ENCODE measurements at places on chromosomes 5 and 9.

DNA sequence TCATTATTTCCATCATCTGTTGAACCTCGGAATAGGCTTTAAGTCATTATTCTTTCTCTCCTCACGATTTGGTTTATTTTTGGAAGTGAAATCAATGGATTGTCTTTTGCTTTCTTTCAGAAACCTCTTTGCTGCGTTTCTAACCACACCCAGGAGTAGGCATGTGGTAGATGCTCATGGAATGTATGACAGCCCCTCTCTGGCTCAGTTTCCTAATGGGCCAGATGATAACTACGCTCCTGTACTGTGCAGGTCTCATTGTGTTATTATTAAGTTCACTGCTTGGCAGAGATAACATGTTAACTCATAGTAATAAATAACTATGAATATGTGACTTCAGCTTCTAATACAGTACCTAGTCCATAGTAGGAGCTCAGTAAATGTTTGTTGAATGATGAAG, 175.5 kb upstream of the KLF4 start:
- no peak for DNase-seq

DNA sequence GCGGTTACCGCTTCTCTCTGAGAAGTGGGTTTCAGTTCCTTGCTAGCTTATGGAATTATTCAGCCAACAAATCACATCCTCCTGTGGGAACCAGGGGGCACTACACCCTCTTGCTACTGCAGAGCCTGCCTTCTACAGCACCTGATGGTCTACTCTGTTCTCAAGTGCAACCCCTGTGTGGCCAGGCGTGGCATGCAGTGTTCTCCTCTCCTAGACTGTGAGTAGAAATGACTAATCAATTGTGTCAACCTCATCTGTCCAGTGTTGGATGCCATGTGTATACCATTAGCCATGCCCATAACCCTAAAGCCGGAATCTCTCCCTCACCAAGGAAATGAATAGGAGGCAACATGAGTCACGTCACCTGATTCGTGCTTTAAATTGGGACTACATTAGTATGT, 117.2 kb upstream of the LIFR start:
- no peak for DNase-seq

DNA sequence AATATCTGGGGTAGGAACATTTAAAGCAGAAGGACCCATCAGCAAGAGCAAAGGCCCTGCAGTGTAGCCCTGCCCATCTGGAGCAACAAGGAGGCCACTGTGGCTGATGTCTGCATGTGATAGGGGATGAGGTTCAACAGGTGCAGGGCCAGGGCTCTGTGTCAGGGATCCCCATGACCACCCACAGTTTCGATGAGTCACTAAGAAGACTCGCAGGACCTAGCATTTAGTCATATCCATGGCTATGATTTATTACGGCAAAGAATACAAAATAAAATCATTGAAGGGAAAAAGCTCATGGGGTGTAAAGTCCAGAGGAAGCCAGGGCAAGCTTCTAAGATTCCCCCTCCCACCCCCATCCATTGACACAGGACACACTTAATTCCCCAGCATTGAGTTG, 188.6 kb downstream of the ADGRV1 start:
- no peak for DNase-seq

DNA sequence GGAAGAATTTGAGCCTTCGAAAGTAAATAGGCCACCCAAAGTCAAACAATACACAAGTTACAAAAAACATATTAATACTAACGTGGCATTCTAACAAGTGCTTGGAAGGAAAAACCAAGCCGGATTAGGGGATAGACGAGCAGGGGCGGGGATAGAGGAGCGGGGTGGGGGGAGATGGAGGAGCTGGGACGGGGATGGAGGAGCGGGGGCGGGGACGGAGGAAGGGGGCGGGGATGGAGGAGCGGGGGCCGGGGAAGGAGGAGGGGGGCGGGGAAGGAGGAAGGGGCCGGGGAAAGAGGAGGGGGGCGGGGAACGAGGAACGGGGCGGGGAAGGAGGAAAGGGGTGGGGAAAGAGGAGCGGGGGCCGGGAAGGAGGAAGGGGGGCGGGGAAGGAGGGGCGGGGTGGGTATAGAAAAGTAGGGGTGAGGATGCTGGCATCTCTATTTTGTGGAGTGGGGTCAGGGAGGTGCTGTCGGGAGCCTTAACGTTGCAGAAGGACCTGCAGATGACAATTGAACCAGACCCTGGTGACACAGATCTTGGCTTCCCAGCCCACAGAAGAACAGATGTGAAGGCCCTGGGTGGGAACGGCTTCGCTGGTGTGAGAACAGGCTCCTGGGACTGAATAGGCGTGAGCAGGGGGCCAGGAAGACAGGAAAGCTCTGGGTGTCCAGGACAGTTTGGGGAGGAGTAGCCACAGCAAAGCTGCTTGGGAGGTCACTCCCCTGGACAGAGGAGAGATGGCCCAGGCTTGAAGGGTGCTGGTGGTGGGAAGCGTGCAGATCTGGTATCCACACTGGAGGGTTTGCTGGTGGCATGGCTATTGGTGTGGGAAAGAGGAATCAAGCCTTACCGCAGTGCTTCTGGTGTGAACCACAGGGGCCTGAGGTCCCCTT, 233.3 kb upstream of the DAP start:
- no peak for DNase-seq

DNA sequence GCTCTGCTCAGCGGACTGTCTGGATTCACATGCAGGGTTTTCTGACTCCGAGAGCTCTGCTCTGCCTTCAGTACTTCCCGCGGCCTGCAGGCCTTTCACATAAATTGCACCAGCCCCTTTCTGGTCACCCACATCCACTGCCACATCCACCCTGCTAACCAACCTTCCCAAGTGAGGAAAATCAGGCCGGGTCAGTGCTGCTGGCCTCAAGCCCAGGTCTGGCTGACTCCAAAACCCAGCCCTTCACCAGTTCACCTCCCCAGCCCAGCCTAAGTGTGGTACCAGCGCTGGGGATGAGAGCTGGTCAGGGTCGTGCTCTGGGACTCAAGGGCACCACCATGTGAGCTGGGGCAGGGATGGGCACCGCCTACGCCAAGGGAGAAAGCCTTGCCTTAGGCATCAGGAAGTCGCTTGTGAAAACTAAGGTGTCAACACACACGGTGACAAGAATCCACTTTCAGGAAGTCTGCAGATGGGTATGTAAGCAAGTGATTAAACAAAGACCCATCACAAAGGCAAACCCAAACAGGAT, 12.3 kb downstream of the LMAN2 start:
- no peak for DNase-seq

DNA sequence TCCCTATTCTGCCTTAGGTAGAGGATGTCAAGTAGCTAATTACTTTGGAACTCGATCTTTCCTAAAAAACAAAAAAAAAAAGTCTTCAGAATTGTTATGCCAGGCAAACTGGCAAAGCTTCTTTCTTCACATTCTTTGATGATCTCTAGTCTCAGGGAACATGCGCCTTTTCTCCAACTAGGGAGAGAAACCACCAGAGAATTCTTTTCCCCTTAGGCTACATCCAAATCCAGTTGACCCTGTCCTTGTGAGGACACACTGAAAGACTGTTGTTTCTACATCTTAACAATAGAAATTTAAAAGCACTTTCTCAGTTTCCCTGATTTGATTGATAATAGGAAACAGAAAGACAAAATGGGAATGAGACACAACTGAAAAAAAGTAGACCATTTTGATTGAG, 94.7 kb upstream of the ITGA2 start:
- DNase-seq, result no peak

GRCh38 chr5:106959387-106959786, 711.4 kb downstream of the EFNA5 start:
- no peak for DNase-seq

GRCh38 chr5:124920909-124921666, 174.6 kb upstream of the ZNF608 start:
- DNase-seq, result no peak

- no peak for DNase-seq
Measured at GRCh38 chr5:143918961-143919360, 107.0 kb downstream of the HMHB1 start.

- no peak for DNase-seq
Measured at GRCh38 chr5:151799407-151799806, 27.7 kb downstream of the G3BP1 start.

DNA sequence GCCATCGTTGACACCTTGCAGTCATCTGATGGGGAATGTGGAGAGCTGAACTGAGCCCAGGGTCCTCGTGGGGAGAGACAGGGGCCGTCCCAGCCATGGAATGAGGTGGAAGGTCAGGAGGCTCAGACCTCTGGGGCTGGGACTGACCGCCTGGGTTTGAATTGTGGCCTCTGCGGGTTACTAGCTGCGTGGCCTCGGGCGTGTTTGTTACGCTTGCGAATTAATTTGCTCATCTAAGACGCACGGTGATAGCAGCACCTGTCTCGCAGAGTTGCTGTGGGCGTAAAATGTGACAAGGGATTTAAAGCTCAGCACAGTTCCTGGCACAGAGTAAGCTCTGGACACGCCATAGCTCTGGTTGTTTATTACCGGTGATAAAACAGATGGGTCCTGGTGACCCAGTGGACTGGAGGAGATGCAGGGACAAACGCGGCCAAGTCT, 19.4 kb upstream of the DAB2IP start:
- DNase-seq, result no peak

DNA sequence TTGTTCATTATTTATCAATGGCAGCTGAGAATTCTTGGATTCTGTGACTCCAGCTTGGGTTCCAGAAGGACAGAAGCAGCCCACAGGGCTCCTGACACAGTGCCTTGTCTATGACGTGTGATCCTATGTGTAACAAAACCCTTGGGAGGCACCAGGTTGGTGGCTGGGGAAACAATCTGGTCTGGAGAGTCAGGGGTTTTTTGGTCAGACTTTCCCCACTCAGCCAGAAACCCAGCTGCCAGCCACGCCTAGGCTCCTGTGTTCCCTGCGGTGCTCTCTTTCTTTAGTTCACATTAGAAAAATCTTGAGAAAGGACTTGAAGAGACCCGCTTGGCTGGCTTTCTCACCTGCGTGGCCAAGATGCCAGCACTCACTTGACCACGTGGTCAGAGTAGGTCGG, 15.5 kb upstream of the ZBED3 start:
- no peak for DNase-seq

DNA sequence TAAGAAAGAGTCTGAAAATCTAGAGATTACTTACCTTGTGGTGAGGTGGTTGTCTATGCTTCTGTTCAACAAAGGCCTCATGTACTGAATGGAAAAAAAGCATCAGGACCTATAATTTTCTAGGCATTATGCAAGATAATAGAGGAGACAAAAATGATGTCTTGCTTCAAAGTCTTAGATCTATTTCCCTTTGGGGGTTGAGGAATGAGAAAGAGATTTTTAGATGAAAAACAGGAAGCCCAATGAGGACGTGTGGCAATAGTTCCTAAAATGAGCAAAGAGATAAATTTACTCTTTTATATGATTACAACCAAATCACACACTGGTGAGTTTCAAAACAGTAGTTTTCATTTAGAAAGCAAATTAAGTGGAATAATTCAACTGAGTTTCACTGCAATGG, 99.5 kb downstream of the GHR start:
- DNase-seq, result no peak

- no peak for DNase-seq
Measured at GRCh38 chr5:149924486-149924885, 20.1 kb downstream of the PDE6A start.

- DNase-seq, result no peak
Measured at GRCh38 chr9:16671591-16672137, 198.8 kb downstream of the BNC2 start.

DNA sequence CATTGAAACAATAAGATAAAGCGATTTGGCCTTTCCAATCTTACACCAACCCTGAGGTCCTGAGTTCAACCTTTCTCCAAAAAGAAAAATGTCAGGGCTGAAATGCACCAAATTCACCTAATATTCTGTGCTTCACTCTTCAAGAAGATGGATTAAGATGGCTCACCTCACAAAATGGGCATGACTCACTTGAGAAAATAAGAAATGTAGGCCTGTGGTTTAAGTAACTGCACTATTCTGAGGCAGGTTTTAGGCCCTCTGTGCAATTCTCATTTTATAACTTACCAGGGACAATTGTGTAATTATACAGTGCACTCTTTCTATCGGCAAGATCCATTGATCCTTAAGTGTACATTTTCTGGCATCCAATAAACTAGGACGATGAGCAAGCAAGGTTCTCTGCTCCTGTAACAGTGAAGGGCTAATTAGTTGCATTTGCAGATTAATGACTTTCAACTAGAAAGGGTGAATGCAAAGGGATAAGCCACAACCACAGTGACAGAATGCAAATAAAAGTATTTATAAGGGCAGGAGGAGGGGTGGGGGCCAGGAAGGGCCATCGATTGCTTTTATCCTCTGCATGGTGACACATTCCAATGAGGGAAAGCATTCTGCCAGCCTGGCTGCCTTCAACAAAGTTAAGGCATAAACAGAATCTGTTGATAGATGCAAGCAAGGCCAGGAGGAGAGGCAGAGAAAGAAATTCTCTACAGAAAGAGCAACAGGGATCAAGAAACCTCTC, 214.5 kb downstream of the CAAP1 start:
- no peak for DNase-seq

DNA sequence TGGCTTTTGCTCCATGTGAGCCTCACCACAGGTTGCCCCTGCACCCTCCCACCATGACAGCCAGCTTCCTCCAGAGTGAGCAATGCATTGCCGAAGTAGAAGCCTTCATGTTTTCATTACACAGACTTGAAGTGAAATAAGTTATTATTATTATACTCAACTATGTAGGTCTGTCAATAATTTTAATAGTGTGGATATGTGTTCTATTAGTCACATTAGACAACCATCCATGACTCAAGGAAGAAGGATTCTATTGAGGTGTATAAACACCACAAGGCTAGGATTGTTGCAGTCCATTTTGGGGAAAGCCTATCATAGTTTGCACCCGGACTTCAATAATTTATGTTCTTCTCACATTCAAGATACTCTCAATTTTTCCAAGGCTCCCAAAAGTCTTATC, 369.5 kb downstream of the TAF11L14 start:
- DNase-seq, result no peak

- no peak for DNase-seq
Measured at GRCh38 chr9:96121136-96121535, 180.8 kb downstream of the HSD17B3 start.

DNA sequence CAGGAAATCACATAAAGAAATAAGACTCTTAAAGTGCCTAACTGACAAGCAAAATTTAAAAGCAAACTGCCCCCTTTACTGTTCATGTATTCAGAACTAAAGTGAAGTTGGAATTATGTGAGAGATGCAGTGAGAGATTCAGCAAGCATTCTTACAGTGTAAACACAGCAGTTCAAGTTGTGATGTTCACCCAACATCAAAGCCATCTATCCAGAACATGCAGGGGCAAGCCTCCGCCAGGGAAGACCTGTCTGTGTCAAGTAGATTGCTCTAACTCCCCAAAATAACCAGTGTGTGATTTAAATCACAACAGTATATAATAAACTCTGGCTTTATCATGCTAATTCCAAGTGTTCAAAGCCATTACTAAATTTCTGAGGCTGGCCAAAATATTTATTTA, 233.3 kb downstream of the BNC2 start:
- no peak for DNase-seq

GRCh38 chr5:168014433-168015123, 276.9 kb upstream of the WWC1 start:
- no peak for DNase-seq

DNA sequence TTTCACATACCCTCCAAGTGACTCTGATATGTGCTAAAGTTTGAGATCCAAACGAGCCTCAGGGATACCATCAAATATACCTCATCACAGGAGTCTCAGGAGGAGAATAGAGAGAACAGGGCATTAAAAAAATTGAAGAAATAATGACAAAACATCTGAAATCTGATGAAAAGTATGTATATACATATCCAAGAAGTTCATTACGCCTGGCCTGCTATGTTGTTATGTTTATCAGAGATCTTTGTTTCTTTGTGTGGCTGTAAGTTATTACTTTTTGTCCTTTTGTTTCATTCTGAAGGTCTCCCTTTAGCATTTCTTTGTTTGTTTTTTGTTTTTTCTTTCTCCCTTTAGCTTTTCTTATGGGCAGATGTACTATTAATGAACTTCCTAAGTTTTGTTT, 2.5 kb upstream of the CCL19 start:
- no peak for DNase-seq
